ENCODE measurements at places on chromosomes 11 and 22.

DNA sequence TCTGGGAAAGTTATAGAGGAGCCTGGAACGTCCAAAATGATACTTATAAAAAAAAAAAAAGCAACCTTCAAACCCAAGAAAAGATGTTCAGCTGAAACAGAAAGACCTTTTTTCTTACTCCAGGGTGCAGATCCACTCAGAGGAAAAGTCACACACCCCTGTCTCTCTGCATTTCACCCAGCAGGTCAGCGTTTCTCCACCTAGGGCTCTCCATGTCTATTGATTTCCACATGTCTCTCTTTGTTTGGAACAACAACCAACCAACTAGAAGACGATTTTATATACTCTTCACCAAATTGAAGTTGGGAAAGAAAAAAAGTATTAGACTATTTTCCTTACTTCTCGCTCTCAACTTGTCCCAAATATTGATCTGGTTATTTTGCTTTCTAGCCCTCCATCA lies 42.2 kb upstream of the BLID start:
- no peak for DNase-seq

DNA sequence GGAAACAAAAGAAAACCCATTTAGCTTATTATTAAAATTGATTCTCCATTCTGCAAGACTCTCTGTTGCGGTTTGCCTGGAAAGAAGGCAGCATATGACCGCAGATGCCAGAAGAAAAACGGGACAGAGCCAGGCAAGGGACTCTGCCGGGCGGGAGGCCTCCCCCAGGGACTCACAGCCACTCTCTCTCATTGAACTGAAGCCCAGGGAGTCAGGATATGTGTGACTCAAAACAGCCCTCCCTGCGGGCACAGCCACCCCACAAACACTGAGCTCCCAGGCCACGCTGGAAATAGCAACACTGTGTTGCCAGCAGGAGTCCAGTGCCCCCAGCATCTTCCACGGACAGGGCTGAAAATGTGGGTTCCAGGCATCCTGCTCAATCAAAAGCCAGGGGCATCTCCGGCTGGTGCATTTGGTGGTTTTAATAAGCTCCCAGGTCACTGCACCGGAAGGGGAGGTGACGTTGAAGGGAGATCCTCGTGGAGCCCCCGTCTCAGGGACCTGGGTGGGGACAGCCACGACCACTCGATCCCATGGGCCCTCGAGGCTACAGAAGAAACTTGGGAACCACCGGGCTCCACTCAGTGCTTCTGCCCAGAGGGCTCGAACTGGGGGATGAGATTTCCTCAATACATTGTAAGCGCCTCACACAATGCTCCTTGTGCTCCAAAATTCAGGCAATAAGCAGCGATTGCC lies 624.5 kb downstream of the TBC1D22A start:
- DNase-seq, result no peak

DNA sequence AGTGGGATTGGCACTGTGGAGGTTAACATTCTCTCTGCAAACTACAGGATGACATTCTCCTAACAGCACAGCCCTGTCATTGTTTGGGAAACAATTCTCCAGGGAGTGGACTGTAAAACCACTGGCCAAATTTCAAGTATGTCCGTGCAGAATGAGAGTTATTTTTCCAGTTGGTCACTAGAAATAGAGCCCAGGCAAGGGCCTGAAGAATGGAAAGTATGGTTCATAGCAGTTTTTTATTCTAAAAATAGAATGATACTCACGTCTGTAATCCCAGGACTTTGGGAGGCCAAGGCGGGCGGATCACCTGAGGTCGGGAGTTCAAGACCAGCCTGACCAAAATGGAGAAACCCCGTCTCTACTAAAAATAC lies 39.0 kb upstream of the CD44 start:
- DNase-seq, result no peak

DNA sequence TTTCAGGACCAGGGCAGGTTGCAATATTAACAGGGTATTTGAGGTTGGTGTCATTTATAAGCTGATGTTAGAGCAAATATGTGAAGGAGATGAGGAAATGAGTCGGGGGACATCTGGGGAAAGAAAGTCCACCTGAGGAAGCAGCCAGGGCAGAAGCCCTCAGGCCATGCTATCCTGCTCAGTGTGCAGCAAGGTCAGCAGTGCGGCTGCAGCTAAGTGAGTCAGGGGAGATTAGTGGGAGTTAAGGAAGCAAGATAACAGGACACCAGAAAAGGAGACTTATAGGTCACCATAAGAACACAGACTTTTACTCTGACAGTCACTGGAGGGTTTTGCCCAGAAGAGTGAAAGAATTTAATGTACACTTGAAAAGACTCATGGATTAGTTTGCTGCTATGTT lies 468.9 kb downstream of the NTM start:
- no peak for DNase-seq

DNA sequence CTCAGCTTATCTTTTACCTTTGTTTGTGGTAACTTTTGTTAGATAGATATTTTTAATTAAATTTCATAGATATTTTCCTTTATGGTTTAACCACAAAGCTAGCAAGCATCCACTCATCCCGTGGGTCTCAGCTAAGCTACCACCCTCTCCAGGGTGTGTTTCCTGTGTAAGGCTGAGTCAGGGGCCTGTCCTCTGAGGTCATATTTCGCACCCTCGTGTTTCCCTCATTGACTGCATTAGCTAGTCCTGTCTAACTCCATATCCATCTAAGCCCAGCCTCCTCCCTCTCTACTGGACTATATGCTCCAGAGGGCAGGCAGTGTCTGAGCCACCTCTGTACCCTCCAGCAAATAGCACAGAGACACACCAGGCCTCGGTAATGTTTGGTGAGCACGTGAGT lies 16.7 kb downstream of the XRRA1 start:
- DNase-seq, result no peak

GRCh38 chr11:19435306-19435989 lies 194.7 kb upstream of the E2F8 start:
- DNase-seq, result no peak

GRCh38 chr22:37999236-37999635 lies 14.9 kb upstream of the SOX10 start:
- no peak for DNase-seq

GRCh38 chr22:38081941-38082828 lies 1.8 kb downstream of the SLC16A8 start:
- no peak for DNase-seq

- no peak for DNase-seq
Measured at GRCh38 chr11:128246364-128246801, 341.0 kb downstream of the ETS1 start.

DNA sequence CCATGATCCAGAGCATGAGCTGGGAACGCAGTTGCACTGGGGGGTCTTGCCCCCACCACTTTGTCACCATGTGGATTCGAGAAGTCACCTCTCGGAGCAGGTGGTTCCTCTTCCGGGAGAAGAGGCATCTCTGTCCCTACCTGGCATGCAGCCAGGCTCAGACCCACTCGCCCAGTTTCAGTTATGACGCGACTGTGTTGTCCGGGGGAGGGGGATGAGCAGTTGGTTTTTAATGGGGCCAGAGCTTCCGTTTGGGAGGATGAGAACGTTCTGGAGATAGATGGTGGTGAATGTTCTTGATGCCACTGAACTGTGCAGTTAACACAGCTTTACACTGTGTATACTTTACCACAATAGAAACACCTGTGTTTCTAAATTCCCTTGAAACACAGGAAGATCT lies 41.5 kb downstream of the DHCR7 start:
- DNase-seq, result no peak

DNA sequence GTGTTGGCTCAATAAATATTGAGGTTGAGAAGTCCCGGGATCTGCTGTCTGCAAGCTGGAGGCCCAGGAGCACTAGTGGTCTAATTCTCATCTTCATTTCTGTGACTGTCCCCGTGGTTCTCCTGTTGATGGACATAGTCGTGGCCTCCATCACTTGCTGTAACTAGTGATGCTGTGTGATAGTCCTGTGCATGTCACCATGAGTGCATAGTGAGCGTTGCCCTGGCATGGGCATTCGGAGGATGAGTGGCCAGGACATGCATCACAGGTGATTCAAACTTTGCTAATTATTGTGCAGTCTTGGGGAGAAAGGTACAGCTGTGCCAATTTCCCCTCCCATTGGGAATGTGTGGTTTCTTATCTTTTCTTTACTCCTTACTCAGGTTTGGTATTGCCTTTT lies 902.2 kb downstream of the BRD1 start:
- no peak for DNase-seq

GRCh38 chr11:2525941-2526807 lies 81.4 kb downstream of the KCNQ1 start:
- DNase-seq, result peak; percentile 10

DNA sequence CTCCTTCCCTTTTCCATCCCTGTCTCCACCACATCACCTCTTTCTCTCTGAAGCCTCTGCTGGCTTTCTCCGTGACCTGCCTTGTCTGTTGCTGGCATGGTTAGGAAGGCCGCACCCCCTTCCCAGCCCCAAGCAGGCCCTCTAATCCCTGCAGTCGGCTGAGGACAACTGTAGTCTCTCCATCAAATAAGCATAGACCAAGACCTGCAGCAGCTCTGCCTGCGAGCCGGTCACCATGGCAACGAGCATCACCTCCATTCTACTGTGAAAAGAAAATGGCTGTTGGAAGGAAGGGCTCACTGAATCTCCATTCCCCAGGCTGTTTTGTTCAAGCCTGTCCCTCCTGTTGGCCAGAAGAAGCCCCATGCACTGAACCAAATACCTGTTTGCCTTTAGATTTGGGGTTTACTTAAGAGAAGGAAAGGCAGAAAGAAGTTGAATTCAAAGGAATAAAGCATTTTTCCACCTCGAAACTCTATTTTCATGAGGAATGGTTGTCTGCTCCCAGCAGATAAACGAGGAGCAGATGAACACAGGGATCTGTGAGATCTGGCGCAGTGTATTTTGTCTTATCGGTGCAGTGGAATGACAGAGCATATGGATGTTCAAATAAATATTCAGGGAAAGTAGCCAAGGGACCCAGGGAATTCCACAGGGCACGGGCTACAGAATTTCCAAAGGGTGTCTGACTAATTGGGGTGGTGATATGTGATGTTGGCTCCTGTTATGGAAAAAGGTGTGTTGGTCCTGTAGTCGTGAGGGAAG lies 113.1 kb upstream of the TTC12 start:
- no peak for DNase-seq

DNA sequence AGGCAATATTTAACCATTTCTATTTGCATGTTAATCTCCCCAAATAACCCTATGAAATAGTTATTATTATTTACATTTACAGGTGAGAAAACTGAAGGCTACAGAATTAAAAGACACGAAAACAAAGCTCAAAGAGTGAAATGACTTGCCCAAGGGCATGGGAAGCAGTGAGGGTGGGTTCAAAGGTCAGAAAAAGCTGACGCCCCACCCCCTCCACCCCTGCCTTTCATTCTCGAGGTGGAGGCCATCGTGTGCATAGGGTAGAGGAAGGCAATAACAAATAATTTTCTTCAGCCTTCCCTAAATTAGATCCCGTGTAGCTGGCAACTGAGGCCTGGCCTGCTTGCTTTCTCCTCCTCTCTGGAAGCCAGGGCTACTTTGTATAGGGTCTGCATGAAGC lies 56.1 kb upstream of the RBFOX2 start:
- DNase-seq, result no peak

DNA sequence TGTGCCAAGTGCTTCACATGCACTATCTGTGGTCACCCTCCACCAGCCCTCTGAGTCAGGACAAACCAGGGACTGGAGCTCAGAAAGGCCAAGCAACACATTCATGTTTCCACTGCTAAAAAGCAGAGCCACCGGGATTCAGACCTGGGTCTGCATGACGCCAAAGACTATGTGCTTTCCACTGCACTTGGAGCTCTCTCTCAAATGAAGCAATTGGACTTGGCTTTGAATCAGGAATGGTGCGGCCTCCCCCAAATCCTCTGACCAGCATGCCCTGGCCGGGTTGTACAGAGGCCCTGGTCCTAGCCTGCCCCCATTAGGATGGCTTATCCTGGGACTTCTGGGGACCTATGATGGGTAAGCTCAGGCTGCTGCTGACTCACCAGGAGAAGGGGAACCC lies 80.7 kb downstream of the PKNOX2 start:
- no peak for DNase-seq

GRCh38 chr11:95925011-95925410 lies 1.1 kb upstream of the MTMR2 start:
- no peak for DNase-seq

DNA sequence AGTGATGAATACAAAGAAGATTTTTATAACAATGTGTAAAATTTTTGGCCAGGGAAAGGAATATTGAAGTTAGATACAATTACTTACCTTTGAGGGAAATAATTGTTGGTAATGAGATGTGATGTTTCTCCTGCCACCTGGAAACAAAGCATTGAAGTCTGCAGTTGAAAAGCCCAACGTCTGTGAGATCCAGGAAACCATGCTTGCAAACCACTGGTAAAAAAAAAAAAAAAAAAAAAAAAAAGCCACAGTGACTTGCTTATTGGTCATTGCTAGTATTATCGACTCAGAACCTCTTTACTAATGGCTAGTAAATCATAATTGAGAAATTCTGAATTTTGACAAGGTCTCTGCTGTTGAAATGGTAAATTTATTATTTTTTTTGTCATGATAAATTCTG lies 5.3 kb downstream of the BIRC3 start:
- no peak for DNase-seq

GRCh38 chr11:20561915-20562314 lies 37.5 kb upstream of the SLC6A5 start:
- no peak for DNase-seq

GRCh38 chr22:39348909-39349505 lies 784 bp upstream of the SYNGR1 start:
- DNase-seq, result no peak

DNA sequence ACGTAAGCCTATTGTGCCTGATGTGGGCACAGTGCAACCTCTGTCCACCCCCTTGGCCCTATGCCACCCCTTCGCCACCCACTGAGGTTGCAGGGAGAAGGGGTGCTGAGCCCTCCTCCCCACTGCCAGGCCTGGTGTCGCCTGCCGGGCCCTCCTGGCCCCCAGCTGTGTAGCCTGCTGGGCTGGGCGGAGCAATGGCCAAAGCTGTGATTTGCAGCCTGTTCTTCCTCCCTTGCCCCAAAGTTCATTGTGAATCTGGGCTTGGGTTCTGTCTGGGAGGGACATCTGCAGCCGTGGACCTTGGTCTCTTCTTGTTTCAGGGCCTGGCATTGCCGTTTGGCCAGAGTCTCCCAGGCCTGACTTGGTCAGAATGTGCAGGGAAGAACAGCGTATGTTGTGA lies 121.9 kb downstream of the PKNOX2 start:
- DNase-seq, result no peak

DNA sequence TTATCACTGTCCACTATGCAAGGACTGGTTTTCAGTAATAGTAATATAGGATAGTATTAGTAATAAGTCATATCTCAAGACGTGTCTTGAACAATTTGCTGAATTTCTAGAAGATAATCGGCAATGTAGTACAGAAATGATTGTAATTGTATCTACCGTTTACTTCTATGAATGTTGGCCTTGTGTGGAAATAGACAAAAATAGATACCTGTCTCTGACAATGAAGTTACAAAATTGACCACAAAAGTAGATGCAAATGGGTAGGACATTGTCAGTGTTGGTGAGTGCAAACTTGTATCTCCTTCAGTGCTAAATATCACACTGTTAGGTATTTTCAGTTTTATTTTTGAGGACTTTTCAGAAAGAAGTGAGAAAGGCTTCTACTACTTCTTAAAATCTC lies 43.1 kb downstream of the SVIP start:
- no peak for DNase-seq

DNA sequence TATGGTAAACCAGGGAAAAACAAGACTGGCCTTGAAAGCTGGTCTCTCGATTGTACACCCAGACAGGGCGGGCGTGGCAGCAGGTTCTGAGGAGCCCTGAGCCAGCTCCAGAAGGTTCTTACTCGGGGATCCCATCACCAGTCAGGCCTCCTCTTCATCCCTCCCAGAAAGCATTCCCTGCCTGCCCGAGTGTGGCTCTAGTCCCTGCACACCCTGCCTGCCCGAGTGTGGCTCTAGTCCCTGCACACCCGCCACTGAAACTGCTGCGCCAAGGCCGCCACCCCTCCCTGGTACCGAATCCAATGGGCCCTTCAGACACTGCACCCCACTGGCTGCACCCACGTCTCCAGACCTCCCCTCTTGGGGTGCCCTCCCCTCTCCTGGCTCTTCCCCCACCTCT lies 30.1 kb downstream of the KIAA0930 start:
- DNase-seq, result no peak
